ENCODE measurements at places on chromosomes 7 and 10.

- DNase-seq: no peak
Measured at GRCh38 chr7:130723784-130724183, 10.2 kb downstream of the KLF14 start.

- DNase-seq: no peak
Measured at GRCh38 chr7:95545007-95545615, 51.2 kb downstream of the PDK4 start.

DNA sequence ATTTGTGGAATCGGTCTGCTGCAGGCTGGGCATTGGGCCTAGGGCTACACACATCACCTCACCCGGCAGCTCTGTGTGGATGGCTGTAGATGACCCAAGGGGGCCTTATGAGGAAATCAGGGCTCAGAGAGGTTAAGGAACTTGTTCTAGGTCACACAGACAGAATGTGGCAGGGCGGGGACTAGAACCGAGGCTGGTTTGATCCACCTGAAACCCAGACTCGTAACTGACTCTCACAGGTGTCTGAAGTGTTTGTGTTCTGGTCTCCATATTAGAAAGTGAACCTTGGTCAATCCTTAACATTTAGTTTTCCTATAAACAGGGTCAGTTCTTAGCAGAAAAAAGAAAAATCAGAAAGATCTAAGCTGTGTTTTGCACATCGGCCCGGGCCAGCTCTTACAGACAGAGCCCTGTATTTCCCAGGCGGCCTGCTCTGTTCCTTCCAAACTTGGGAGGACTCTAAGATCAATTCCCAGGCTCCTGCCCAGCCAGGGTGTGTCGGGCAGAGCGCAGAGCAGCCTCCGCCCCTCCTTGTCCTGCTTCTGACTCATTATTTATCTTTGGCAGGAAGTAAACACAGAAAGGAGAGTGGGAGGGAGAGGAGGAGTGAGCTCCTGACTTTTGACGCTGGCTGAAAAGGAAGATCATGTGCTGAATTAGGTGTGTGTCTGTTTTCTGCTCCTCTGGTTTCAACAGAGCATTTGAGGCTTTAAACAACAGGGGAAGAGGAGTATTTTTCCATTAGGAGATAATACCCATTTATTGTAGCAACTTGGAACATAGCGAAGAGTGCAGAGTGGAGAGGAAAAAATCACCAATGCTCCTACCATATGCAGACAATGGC, 74.1 kb downstream of the TACC2 start:
- DNase-seq: no peak

DNA sequence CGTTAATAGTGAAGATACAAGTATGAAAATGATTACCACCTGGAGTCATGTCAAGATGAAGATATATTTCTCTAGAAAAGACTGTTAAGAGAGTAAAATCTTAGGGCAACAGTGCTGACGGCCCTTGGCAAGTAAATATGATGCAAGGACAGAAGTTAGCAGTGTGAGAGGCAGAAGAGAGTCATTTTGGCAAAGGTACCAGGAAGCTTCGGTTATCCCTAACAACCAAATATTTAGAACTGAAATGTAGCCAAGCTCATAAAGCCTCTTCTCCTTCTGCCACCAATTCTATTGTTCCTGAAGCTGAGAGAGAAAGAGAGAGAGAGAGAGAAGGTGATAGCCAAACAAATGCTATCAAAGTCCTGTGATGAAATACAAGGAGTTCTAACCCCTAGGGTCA, 109.6 kb downstream of the MACC1 start:
- no peak for DNase-seq
